ENCODE measurements at places on chromosomes 16 and 17.

GRCh38 chr17:11406716-11407115, 165.7 kb downstream of the SHISA6 start:
- DNase-seq: no peak

- no peak for DNase-seq
These were observed 109.6 kb downstream of the KCNJ2 start for GRCh38 chr17:70278844-70279462.

DNA sequence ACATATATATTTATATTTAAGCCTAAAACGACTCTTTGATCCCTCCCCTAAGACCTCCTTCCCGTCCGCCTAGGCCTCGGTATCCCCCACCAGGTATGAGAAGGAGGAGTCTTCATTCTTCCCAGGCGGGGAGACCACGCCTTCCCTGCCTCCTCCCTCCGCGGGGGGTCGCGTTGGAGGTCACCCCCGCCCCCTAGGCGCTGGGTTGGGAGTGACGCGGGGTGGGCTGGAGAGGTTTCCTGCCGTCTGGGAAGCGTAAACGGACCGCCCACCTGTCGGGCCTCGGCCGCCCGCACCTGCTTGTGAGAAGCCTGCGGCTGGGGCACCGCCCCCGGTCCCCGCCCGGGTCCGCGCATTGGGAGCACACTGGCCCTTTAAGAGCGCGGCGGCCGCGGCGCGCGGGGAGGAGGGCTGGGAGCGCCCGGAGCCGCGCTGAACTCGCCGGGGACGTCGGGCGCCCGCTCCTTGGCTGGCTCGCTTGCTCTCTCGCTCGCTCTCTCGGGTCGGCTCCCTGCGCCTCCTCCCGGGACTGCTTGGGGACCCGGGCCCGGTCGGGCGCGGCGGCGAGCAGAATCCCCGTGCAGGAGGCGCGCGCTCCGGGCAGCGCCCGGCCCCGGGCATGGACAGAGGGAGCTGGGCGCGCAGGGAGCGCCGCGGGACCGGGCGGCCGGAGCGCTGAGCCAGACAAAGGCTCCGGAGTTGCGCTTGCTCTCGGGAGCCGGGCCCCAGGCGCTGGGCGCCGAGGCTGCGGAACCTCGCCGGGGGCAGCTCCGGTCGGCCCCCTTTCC, at the start of gene MMP15:
TSS of gene MMP15 (plus strand) at position 404 of the 788 bp plus-strand sequence. CDS start 597 bp downstream, outside the sequence.
- DNase-seq: peak; percentile 44

- no peak for DNase-seq
These were observed 336 bp upstream of the BMERB1 start for GRCh38 chr16:15434079-15434424.

GRCh38 chr17:1645207-1646171, at the start of gene SCARF1:
SCARF1 (minus strand) TSS chr17:1645732; CDS start chr17:1645697, 35 bp downstream.
- DNase-seq: no peak

Data from NCI-H187 (cell line).